ENCODE measurements at places on chromosomes 13 and 19.

DNA sequence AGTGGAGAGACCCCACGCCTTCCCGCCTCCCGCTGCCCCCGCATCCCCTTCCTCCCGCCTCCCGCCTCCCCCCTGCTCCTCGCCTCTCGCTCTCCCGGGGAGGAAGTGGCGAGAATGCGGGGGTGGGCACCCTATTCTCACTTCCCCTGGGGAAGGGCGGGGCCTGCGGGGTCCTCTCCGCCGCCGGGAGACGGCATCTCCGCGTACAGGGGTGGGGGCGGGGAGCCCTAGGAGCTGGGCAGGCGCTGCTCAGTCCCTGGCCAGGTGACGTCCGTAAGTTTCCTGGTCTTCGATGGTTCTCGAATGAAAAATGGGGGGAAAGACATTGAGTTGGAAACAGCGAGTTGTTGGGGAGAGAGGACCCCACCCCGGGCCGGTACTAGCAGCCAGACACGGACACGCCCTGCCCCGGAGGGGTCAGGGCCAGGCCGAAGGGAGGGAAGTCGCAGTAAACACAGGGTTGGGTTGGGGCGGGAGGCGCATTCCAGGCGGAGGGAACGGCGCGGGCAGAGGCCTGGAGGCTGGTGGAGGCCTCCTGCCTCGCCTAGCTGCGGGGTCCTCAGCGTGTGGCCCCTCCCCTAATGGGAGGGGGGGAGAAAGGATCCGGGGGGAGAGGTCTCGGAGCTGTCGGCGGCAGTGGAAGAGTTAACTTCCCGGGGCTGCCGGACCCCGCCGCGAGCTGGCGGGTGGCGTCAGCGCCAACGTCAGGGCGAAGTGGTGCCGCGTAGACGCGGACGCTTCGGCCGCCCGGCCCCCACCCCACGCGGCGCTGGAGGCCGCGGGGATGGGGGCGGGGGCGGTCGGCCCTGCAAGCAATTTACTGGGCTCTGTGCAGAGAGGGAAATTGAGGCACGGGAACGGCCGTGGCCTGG is 10.4 kb upstream of the JUND start:
- H3K4me3 ChIP-seq: peak overlapping the region; percentile 93
- H3K36me3 ChIP-seq: peaks cover 3% of the 10 kb centered on the region
- peak; percentile 64 for DNase-seq
- peak overlapping the region; percentile 97 for H3K27ac ChIP-seq
- peaks cover 10% of the 10 kb centered on the region for H3K4me1 ChIP-seq

GRCh38 chr19:11296264-11296663 is 304 bp downstream of the TSPAN16 start:
- DNase-seq: no peak
- H3K27me3 ChIP-seq: peaks cover 11% of the 10 kb centered on the region
- H3K4me3 ChIP-seq: no peak overlapping the region
- H3K36me3 ChIP-seq: peaks cover 5% of the 10 kb centered on the region

GRCh38 chr13:90690458-90691080 is 656.9 kb upstream of the MIR17HG start:
- H3K4me1 ChIP-seq: no peaks in the 10 kb centered on the region
- H3K27ac ChIP-seq: no peak overlapping the region
- no peaks in the 10 kb centered on the region for H3K36me3 ChIP-seq
- no peak for DNase-seq

- peaks cover 7% of the 10 kb centered on the region for H3K4me1 ChIP-seq
- no peaks in the 10 kb centered on the region for H3K27me3 ChIP-seq
- H3K4me3 ChIP-seq: no peak overlapping the region
- DNase-seq: no peak
Observed at GRCh38 chr13:73368608-73369007, 309.8 kb downstream of the KLF5 start.

GRCh38 chr19:43820098-43820883 is 6.8 kb upstream of the ZNF283 start:
- peak overlapping the region; percentile 22 for H3K4me3 ChIP-seq
- no peaks in the 10 kb centered on the region for H3K27me3 ChIP-seq
- H3K36me3 ChIP-seq: no peaks in the 10 kb centered on the region

- peaks cover 21% of the 10 kb centered on the region for H3K4me1 ChIP-seq
- H3K27ac ChIP-seq: peak overlapping the region; percentile 96
- peak overlapping the region; percentile 88 for H3K4me3 ChIP-seq
- peaks cover 13% of the 10 kb centered on the region for H3K36me3 ChIP-seq
- peak; percentile 4 for DNase-seq
Observed at GRCh38 chr19:32404213-32404932, 1.2 kb upstream of the DPY19L3 start.

DNA sequence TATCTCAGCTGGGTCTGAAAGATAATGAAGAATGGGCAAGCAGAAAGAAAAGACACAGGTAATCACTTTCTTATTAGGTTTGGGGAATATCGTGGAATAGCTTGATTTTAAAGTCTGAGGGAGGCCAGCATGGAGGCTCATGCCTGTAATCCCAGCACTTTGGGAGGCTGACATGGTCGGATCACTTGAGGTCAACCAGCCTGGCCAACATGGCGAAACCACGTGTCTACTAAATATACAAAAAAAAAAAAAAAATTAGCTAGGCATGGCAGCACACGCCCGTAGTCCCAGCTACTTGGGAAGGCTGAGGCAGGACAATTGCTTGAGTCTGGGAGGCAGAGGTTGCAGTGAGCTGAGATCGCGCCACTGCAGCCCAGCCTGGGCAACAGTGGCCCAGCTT is 1.5 kb upstream of the PAFAH1B3 start:
- H3K36me3 ChIP-seq: peaks cover 7% of the 10 kb centered on the region
- no peak for DNase-seq
- H3K27ac ChIP-seq: no peak overlapping the region

GRCh38 chr13:34672631-34673030 is 269.4 kb upstream of the NBEA start:
- no peak for DNase-seq
- H3K36me3 ChIP-seq: no peaks in the 10 kb centered on the region
- H3K4me1 ChIP-seq: no peaks in the 10 kb centered on the region
- H3K4me3 ChIP-seq: no peak overlapping the region
- no peak overlapping the region for H3K27ac ChIP-seq
- H3K27me3 ChIP-seq: no peaks in the 10 kb centered on the region

- H3K36me3 ChIP-seq: peaks cover 6% of the 10 kb centered on the region
- H3K27ac ChIP-seq: no peak overlapping the region
- DNase-seq: no peak
- peaks cover 6% of the 10 kb centered on the region for H3K27me3 ChIP-seq
- H3K4me1 ChIP-seq: peaks cover under 1% of the 10 kb centered on the region
Observed at GRCh38 chr19:10262771-10263170, 8.1 kb upstream of the ICAM1 start.

GRCh38 chr19:2096034-2096479 is at the start of gene MOB3A:
MOB3A (minus strand) TSS chr19:2096326; CDS start chr19:2078560, 17,766 bp downstream.
- peak within 1 kb of the TSS; percentile 94 for H3K4me3 ChIP-seq
- H3K4me1 ChIP-seq: peaks cover 20% of the 10 kb centered on the region
- H3K36me3 ChIP-seq: peaks cover 7% of the 10 kb centered on the region
- peaks cover 9% of the 10 kb centered on the region for H3K27me3 ChIP-seq
- H3K27ac ChIP-seq: peak within 1 kb of the TSS; percentile 92

- no peak for DNase-seq
- peaks cover 21% of the 10 kb centered on the region for H3K36me3 ChIP-seq
- peaks cover 5% of the 10 kb centered on the region for H3K4me1 ChIP-seq
- H3K4me3 ChIP-seq: no peak overlapping the region
- peaks cover 14% of the 10 kb centered on the region for H3K27me3 ChIP-seq
- H3K27ac ChIP-seq: no peak overlapping the region
Observed at GRCh38 chr19:55611983-55612645, 6.7 kb downstream of the ZNF865 start.

DNA sequence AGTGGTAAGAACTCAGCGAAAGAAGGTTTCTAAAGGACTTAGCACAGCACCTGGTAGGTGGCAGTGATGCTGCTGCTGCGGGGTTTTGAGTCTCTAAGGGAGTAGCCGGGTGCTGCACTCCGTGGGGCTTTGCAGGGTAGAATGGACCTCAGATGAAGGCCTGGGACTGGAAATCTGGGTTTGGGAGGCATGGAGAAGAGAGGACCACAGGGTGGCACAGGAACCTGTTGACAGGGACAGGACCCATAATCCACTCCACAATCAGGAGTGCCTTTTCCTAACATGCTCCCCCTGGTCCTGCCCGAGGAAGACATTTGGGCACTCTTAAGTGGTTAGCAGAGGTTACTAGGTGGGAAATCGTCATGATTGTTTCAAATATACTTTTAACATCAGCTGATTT is 29.8 kb downstream of the TDRD12 start:
- peaks cover 5% of the 10 kb centered on the region for H3K27me3 ChIP-seq
- DNase-seq: no peak
- H3K27ac ChIP-seq: no peak overlapping the region
- no peak overlapping the region for H3K4me3 ChIP-seq
- no peaks in the 10 kb centered on the region for H3K4me1 ChIP-seq
- H3K36me3 ChIP-seq: no peaks in the 10 kb centered on the region

DNA sequence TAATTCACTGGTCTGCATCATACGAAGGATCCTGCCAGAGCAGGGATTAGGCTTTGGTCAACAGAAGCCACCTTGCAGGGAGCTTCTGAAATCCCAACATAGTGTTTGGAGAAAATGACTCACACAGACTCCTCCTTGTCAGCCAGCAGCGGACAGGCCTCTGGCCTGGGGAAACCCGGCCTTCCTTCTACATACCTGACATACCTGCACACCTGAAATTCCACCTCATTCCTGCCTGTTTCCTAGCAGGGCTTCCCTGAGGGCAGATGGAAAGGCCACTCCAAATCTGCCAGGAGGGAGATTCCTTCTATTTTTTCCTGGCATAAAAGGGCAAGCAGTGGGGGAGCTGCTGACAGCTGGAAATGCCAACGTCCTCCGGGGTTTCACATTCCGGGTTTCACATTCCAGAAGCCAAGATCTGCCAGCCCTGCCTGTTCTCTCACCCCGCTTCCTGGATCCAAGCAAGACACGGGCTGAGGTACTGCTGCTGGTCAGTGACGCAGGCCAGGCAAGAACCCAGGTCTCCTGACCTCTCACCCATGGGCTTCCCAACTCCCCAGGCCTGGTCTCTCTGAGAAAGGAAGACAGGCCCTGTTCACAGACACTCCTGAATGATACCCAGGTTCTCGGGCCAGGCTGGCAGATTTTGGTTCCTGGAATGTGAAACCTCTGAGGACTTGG is 18.2 kb upstream of the IGFL1 start:
- H3K4me3 ChIP-seq: no peak overlapping the region
- H3K27ac ChIP-seq: no peak overlapping the region
- peaks cover 5% of the 10 kb centered on the region for H3K27me3 ChIP-seq
- no peaks in the 10 kb centered on the region for H3K36me3 ChIP-seq
- peak; percentile 17 for DNase-seq
- H3K4me1 ChIP-seq: peaks cover 25% of the 10 kb centered on the region

DNA sequence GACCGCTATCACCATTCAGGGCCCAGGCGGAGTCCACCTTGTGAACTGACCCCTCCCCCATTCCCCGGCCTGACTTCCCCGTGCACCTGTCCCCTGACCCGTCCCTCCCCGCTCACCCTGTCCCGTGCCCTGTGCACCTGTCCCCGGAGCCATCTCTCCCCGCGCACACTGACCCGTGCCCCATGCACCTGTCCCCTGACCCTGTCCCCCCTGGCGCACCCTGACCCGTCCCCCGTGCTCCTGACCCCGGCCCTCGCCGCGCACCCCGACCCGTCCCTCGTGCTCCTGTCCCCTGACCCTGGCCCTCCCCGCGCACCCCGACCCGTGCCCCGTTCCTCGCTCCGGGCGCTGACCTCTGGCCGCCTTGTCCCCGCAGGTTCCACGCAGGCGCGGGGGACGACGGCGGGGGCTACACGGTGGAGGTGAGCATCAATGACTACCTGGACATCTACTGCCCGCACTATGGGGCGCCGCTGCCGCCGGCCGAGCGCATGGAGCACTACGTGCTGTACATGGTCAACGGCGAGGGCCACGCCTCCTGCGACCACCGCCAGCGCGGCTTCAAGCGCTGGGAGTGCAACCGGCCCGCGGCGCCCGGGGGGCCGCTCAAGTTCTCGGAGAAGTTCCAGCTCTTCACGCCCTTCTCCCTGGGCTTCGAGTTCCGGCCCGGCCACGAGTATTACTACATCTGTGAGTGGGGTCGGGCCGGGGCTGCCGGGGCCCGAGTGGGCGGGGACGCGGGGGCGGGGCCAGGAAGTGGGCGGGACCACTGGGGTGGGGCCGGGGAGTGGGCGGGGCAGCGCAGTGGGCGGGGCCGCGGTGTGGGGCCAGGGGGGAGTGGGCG is 9.7 kb downstream of the EFNA2 start:
- H3K27me3 ChIP-seq: peaks cover 7% of the 10 kb centered on the region
- DNase-seq: peak; percentile 61
- no peaks in the 10 kb centered on the region for H3K4me1 ChIP-seq

- H3K4me1 ChIP-seq: no peaks in the 10 kb centered on the region
- no peaks in the 10 kb centered on the region for H3K27me3 ChIP-seq
- H3K36me3 ChIP-seq: no peaks in the 10 kb centered on the region
- H3K27ac ChIP-seq: no peak overlapping the region
- no peak for DNase-seq
Observed at GRCh38 chr13:87453244-87453643, 217.9 kb upstream of the SLITRK5 start.

DNA sequence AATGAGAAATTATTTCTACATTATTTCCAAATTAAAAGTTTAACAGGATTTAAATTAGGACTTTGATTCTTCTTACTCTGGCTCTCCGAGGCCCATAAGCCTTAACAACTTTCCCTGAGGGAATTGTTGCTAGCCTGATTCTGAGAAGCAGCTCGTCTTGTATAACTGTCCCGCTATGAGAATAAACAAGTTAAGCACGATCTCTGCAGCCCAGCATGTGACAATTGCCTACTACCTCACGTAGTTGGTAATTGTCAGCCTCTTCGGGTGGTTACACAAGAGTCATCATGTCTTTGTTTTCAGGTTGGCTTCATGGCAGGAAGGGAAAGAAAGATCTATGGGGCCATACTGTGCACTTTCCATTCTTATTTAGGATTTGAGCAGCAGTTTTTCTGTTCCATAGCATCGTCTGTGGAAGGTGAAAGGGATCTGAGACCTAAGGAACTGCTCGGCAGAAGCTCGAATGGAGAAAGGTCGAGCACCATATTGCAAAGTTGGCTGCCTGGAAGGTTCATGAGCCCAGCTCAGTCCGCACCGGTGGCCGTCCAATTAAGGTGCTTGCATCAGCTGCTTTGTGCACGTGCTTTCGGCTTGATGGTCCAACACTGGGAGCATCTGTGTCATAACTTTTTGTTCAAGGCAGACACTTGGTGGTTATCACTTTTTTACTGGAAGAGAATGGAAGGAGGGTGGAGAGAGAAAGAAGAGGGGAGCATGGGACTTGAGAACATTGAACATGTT is 1.8 kb upstream of the STARD13 start:
- H3K4me3 ChIP-seq: no peak overlapping the region
- no peak overlapping the region for H3K27ac ChIP-seq
- H3K36me3 ChIP-seq: peaks cover 9% of the 10 kb centered on the region
- H3K27me3 ChIP-seq: peaks cover 6% of the 10 kb centered on the region
- DNase-seq: no peak
- peaks cover 30% of the 10 kb centered on the region for H3K4me1 ChIP-seq
